ENCODE measurements at places on chromosomes 5 and 9.

GRCh38 chr5:125298258-125298657 is 551.8 kb upstream of the ZNF608 start:
- DNase-seq: peak; percentile 4

DNA sequence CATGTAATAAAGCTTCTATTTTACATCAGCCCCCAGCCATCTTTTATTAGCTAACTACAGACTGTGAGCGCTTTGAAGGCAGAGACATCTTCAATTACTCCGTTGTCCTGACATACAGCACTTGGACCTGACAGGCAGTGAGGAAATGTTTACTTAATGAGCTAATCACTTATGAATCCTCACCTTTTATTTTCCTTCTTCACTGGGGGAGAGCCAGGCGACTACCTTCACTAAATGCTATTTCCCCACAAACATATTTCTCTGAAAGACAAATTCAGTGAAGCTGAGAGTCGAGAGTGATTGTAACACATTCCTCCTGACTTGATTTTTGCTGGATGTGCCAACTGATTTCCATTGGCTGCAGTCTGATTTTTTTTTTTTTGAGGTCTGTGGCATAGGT is 192.1 kb upstream of the CLINT1 start:
- DNase-seq: no peak

DNA sequence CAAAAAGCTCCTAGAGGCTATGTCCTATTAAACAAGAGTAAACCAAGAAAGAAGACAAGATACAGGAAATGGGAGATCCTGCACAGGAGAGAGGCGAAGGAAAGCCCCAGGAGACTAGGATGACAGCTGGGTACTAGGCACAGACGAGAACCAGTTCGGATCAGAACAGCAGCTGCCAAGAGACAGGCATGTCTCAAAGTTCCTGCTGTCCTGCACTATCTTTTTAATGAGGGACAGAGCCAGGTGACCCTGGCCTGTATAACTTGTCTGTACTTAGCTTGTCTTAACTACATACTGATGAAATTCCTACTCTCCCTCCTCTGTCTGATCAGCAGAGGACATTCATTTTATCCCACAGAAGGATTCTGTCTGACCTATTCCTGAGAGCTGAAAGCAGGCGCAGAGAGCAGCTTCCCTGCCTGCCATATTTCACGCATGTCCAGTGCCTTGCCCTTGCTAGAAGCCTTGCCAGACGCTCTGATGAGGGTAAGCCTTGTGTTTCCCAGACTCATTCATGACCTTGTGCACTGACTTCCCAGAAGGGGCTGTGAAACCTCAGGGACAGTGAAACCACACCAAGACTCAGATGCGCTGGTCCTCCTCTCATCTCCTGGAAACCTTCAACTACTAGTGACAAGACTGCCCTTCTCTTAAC is 24.7 kb downstream of the TSC1 start:
- no peak for DNase-seq

DNA sequence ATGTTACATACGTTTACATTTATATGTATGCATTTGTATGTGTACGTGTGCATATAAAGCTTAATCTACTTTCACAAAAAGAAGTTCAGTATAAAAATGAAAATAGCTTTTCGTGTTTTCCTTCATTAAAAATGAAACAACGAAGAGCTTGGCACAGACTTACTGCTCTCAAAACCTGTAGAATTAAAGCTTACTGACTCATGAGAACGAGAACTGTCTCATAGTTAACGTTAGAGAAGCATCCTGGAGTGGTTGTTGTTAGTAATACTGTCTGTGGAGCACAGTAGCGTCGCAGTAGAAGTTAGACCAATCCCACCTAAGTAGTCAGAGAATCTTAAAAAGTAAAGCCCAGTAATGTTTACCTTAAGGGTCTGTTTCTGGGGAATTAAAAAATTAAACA is 1.3 kb downstream of the MAT2B start:
- peak; percentile 50 for DNase-seq

DNA sequence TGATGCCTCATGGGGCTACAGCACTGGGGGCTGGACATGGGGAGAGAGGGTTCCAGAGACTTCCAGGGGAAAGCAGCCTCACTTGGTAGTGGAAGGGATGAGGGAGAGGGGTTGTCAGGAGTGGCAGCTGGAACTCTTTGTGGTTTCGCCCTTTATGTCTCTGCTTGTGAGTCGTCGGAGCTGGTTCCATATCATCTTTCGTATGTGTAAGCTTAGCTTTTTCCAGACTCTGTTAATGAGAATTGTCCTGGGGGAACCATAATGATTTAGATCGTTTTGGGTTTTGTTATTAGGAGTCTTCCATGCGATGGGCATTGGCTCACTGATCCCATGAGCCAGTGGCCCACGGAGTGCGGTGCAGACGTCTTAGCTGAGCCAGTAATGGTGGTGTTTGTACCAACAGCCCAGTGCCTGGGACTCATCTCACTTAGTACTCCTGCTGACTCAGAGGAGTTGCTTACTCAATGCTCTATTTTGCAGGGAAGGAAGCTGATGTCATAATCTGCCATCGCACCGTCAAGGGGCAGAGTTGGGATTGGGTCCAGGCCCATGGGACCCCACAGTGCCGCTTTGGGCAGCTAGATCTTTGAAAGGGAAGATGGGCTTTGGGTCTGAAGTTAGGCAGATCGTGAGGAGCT is 48.5 kb downstream of the NEK6 start:
- peak; percentile 86 for DNase-seq

DNA sequence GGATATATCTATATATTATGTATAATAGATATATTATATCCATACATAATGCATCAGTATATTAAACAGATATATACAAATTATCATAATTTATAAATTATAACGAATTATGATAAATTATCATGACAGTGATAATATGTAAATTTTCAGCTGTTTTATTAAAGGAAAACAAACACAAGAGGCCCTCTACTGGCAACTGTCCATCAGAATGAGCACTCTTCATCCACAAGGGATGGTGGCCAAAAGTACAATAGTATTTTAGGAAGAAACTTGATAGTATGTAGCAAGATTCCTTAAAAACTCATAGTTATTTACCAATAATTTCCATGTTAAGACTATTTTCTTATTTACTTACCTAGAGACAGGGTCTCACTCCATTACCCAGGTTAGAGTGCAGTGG is 113.3 kb upstream of the LPAR1 start:
- no peak for DNase-seq

DNA sequence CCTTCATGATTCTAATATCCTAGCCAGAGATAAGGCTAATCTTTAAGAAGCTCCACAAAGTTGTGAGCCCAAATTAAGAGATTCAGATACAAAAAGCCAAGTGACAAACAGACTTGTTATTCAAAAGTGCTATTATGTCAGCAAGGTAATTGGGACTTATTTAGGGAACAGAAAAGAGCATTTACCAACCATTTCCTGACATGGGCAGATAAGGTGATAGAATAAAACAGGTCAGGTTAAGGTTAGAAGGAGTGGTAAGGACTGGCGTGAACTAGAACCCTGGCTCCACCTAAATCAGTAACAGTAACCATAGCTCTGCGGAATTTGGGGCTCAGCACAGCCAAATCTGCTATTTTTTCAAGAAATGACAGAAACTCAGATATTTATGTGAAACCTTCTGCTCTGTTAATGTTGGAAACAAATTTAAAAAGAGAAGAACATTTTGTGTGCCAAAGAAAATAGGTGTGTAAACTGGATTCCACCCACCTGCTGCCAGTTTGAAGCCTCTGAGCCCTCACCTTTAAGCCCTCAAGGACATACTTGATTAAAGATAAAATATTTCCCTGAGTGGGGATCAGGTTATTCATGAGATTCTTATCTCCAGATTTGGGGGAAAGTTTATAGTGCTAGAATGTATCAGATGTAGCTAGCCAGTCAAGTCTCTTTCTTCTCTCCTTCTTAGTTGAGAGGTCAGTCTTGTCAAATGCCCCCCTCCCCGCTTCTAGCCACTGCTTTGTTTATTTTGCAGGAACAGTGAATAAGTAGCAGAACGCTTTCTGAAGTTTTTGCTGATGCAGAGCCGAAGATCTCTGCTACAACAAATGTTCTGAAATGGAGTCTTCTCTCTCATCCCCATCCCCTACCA is 10.2 kb upstream of the ERMP1 start:
- no peak for DNase-seq

Data from AG10803 (cell line).